ENCODE measurements at places on chromosomes 7 and 10.

- DNase-seq = no peak
Observed at GRCh38 chr7:72080341-72080766, 331.8 kb downstream of the CALN1 start.

DNA sequence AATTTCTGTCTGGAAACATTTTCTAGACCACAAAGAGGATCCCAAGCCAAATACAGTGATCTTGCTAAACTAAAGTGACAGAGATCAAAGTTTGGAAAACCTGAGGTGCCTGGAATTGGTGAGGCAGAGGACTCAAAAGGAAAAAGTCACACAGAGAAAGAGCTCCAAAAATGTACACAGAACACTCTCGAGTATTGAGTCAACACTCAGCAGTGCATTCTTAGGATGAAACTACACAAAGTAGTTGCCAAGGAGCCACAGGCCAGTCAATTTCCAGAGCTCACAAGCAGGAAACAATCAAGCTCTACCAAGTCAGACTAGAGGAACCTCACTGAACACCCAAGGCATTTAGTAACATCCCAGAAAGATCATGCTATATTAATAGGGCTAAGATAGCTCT is 61.3 kb downstream of the MICU1 start:
- no peak for DNase-seq

- peak; percentile 28 for DNase-seq
Observed at GRCh38 chr10:110681023-110681681, 37.0 kb downstream of the RBM20 start.

DNA sequence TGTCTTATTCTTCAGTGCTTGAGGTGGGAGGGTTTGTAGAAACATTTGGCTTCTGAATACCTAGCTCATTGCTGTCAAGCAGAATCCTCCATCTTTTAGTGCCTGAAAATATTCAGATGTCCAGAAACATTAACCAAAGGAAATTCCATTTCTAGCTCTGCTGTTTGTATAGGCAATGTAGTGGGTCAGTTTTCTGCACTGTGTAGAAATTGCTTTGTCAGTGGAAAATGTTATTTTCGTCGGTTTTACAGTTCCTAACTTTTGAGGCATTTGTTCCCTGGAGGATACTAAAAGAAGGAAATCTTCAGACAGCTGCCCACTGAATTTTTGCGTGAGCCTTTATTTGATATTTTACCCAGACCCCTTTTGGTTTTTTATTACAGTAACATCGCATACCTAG is 143.4 kb downstream of the TPST1 start:
- no peak for DNase-seq

- DNase-seq = no peak
Observed at GRCh38 chr10:76152186-76152585, 720.8 kb downstream of the LRMDA start.

DNA sequence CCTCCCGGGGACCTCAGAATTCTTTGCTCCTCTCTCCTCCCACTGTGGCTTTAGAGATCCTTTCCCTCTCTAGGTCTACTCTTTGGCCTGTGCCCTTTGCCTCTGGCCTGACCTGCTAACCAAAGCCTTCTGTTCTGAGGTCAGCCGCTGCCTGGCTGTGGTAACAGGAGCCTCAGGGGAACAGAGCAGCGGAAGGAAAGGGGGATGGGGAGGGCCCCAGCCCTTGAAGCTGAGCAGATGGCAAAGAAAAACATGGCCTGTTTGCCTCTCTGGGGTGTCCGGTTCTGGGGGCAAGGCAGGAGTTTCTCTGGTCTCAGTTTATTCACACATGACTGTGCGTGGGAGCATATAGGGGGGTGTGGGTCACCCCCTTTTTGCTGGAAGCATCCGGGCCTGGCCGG is 28.2 kb downstream of the COL26A1 start:
- DNase-seq = no peak

GRCh38 chr7:38548605-38549004 is 82.6 kb downstream of the AMPH start:
- DNase-seq = no peak

- DNase-seq = no peak
Observed at GRCh38 chr7:46390042-46390441, 469.0 kb upstream of the IGFBP3 start.

DNA sequence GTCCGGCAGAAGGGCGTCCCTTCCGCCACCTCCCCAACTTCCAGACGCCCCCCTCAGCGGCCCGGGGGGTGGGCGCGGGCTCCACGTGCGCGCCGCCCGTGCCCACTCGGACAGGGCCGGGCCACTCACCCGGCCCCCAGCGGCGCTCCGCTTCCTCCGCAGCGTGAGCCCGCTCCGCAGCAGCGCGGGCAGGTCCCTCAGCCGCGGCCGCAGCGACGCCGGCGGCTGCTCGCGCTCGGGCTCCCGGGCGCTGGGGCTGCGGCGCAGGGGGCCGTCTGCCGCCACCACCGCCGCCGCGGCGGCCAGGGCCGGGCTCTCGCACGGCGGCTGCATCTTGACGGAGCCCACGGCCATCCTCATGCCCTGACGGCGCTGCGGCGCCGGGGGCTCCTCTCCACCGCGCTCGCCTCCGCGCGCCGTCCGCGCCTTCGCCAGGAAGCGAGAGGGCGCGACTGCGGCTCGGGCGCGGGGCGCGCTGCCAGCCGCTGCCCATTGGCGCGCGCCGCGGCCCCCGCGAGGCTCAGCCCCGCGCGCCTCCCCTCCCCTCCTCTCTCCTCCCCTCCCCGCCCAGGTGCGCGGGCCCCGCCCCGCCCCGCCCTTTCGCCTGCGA is at the start of gene RAPGEF5:
Gene RAPGEF5 (minus strand): TSS at position 454 of the 610 bp plus-strand sequence. CDS start 94 bp downstream, at position 360.
- DNase-seq = no peak

DNA sequence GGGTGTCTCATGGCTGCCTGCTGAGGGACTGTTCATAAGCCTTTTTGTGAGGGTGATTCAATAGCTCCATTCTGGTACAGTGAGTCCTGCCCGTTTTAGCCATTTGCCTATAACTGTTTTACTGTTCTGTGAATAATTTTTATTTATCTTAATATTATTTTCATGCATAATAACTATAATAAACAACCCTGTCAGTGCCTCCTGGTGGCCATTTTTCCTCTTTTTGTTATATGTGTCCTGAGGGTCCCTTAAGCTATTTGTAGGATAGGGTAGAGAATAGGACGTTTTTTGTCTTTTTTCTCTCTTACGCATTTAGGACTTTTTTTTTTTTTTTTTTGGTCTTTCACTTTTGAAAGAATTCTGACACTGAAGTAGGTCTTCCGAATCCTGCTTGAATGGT is 2.9 kb downstream of the C1QL3 start:
- no peak for DNase-seq

DNA sequence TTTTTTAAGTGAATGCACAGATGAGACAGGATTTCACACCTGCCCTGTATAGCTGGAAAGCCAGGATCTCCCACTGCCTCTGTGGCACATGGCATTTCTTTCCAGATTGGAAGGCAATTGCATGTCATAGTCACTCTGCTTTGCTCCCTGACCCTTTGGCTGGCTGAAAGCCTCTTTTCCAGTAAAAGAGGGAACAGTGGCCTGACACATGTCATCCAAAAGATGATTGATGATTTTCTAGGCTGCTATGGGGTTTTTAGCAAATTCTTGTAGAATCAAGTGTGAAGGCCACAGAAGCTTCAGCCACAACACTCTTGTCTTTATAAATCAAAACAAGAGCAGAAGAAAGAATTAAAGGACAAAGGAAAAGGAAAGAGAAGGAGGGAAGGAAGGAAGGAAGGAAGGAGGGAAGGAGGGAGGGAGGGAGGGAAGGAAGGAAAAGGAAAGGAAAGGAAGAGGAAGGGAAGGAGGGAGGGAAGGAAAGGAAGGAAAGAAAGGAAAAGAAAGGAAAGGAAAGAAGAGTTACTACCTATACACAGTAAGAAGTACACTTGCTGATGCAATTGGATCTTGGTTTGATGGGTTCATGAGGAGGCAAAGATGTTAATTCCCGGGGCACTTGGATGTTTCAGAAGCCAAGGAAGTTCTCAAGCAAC is 158.9 kb upstream of the FRMD4A start:
- no peak for DNase-seq

DNA sequence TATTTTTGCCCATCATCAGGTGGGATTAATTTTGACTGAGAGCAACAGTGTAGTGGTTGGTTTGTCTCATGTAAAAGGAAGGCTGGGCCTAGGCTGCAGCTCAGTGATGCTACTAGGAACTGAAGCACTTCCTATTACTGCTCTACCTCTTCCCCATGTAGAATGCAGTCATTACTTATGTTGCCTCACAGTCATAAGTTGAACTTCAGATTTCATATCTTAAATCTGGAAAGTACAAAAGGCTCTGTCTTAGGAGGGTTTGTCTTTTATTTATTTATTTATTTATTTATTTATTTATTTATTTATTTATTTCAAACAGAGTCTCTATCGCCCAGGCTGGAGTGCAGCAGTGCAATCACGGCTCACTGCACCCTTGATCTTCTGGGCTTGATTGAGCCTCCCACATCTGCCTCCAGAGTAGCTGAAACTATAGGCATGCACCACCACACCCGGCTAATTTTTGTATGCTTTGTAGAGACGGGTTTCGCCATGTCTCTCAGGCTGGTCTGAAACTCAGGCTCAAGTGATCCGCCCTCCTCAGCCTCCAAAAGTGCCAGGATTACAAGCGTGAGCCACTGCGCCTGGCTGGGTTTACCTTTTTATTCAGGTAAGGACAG is 721.7 kb upstream of the GALNT17 start:
- no peak for DNase-seq

DNA sequence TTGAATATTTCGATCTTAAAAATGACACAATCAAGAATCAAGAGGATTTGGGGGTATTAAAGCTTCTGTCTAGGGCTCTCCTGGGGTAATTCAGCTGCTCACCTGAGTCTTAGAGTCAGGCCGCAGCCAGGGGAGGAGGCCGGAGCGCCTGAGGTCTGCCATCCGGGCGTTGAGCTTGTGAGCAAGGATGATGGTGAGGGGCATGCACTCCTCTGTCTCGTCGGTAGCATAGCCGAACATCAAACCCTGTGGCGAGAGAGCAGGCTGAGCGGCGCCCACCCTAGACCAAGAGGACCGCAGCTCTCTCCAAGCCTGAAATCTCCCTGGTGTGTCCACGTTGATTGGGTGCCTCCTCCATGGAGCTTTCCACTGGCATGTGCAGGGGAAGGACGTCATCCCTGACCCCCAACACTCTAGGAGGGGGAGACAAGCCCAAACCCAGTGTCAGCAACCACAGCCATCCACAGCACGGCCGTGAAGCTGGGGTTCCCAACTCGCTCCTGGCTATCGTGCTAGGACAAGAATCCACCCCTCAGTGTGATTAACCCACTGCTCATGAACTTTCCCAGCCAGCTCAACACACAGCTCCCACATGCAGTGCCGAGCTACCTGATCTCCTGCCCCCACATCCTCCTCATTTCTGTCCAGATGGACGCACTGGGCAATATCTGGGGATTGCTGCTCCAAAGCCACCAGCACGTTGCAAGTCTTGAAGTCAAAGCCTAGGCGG is 9.2 kb downstream of the MAT1A start:
- no peak for DNase-seq

GRCh38 chr10:98577168-98577567 is 130.4 kb upstream of the HPS1 start:
- no peak for DNase-seq

GRCh38 chr7:16438988-16439387 is 17.6 kb upstream of the CRPPA start:
- DNase-seq = no peak

DNA sequence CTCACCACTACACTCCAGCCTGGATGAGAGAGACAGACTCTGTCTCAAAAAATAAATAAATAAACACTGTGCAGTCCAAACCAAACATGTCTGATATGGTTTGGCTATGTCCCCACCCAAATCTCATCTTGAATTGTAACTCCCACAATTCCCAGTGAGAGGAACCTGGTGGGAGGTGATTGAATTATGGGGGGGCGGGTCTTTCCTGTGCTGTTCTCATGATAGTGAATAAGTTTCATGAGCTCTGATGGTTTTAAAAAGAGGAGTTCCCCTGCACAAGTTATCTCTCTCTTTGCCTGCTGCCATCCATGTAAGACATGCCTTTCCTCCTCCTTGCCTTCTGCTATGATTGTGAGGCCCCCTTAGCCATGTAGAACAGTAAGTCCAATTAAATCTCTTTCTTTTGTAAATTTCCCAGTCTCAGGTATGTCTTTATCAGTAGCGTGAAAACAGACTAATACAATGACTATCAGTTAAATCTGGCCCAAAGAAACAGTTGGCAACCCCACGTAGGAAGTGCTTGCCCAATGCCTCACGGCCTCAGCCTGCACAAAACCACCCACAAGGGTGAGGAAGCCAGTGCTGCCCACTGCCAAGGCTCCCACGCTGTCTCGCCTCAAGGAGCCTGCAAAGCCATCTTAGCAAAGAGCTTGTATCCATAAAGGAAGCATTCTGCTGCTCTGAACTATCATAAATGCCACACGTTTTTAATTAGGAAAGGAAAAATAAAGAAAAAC is 64.7 kb downstream of the PIK3AP1 start:
- no peak for DNase-seq

- no peak for DNase-seq
Observed at GRCh38 chr10:10294881-10295529, 722.7 kb upstream of the CELF2 start.

GRCh38 chr10:109624939-109625338 is 298.4 kb downstream of the XPNPEP1 start:
- DNase-seq = no peak

- DNase-seq = no peak
Observed at GRCh38 chr10:87799860-87800259, 18.2 kb downstream of the ATAD1 start.

- no peak for DNase-seq
Observed at GRCh38 chr10:69426376-69426727, 9.6 kb upstream of the TACR2 start.

GRCh38 chr7:86995814-86996213 is 63.6 kb downstream of the ELAPOR2 start:
- DNase-seq = no peak

GRCh38 chr10:70903262-70903921 is 15.0 kb upstream of the PCBD1 start:
- DNase-seq = peak; percentile 16

GRCh38 chr10:14162629-14163344 is 167.9 kb downstream of the FRMD4A start:
- DNase-seq = no peak

Measured in CD4-positive, alpha-beta T cell treated with Interleukin-2 at 100 ng/mL for 4 hours (primary cell).